GM23338 (cell line): ENCODE measurements at places on chromosomes 4 and X.

GRCh38 chr4:15906020-15906443, 32.5 kb downstream of the FGFBP1 start:
- peak; percentile 75 for DNase-seq

DNA sequence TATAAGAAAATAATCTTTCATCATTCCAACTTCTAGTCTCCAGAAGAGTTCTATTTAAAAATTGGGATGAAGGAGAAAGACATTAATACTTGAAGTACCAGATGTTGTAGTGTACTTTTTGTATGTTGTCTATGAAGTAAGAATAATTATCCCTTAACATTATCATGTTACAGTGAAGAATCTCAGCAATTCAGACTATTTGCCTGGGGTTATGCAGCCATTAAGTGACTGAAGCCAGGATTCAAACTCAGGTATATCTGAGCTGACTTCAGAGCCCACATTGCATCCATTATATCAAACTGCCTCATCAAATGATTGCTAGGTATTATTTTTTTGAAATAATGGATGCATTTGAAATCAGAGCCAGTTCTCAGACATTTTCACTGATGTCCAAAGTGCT, 76.1 kb upstream of the FHDC1 start:
- peak; percentile 70 for DNase-seq

- no peak for DNase-seq
These were observed 27.0 kb upstream of the ZNF280C start for GRCh38 chrX:130295519-130296296.

- DNase-seq, result no peak
These were observed 83.1 kb downstream of the DLG3 start for GRCh38 chrX:70527610-70528345.

DNA sequence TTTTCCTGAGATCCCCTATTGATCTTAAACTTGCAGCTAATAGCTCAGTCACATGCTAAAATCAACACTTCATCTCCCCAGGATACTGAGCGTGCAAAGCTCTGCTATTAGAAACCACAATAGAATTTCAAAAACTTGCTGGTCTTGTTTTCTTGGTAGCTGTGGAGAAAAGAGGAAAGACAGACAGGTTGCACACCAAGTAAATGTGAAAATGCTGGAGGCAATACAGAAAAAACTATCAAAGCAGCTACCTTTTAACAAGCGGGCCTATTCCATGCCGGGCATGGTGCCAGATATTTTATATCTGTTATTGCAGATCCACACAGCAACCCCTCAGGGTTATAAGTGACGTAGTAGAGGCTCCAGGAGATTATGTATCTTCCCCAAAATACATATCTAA, 171.9 kb downstream of the DCTD start:
- no peak for DNase-seq

DNA sequence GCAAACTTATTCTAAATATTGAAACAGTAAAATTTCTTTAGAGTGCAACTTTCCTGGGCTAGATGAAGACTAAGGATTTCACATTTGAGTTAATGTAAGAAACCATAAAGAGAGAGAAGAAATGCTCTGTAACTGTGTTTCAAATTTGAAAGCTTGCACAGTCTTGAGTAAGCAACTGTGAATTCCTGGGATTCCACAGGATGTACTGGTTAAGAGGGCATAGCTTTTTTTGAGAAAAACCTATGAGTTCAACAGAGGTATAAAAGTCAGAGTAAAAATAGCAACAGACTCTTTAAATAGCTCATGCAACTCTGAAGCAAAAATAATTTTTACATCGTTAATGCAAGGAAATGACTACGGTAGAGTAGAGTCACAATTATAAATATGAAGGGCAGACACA, 25.5 kb downstream of the ZNF330 start:
- DNase-seq, result no peak

- no peak for DNase-seq
These were observed 426.2 kb downstream of the PCDH7 start for GRCh38 chr4:31146366-31146765.

GRCh38 chr4:153507310-153508073, 41.3 kb downstream of the TMEM131L start:
- DNase-seq, result no peak

- peak; percentile 73 for DNase-seq
These were observed 10.2 kb downstream of the ADGRL3 start for GRCh38 chr4:61210186-61210939.

GRCh38 chr4:26384380-26385057, 63.7 kb downstream of the RBPJ start:
- DNase-seq, result peak; percentile 47

DNA sequence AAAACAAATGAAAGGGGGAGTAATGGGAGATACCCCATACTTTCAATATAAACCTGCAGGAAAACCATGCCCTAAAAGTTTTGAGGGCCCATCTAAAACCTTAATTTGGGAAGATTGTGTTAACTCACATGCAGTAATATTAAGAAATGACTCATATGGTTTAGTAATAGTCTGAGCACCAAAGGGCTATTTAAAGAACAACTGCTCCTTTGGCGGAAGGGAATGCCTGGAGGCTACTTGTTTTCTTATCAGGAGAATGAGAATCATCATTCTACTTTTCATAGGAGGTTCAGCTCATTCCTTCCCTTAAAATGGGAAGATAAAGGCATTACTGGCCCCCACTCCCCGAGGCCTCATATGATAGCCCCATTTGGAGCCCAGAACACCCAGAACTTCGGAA, 47.6 kb downstream of the SPIN3 start:
- DNase-seq, result no peak

DNA sequence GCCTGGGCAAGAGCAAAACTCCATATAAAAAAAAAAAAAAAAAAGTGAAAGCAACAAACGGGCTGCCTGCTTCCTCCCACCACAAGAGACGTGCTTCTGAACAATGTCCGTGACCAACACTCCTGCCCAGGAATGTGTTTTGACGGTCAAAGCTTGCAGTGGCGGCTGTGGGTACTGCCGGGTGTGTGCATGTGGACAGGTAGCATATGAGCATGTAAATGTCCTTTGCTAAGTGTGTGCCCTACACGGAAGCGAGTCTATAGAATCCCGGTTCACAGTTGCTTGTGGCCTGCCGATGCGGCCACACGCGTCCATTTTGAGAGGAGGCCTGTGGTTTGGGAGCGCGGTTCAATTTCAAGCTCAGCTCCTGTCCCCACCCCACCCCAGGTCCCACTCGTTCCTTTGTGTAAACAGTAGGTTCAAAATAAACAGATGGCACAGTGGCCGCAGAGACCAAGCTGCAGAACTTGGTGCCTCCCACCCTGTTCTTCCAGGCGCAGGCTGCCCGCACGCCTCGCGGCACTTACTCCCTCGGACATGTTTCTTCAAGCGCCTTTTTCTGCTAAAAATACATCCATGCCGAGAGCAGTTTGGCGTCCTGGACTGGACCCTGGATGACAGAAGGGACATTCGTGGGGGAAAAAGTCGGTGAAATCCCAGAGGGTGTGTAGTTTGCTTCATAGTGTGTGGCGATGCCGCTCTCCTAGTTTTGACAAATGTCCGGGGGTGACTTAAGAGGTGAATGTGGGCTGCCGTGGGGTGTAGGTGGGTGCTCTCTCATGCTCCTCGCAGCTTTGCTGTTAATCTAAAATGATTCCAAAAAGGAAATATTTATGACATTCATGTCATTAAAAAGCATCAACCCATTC, 11.5 kb upstream of the NKX1-1 start:
- no peak for DNase-seq

DNA sequence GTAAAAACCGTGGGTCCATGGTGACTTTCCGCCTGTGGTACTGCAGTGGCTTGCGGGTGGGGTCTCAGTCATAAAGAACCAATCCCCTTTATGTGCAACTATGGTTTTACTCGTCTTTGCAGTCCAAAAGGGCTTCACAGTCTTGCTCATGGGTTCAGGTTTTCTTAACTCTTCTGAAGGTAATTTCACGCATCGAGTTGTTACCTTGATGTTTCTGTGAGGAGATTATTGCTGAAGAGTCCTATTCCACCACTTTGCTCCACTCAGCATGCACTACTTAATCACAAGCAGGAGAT, 41.5 kb downstream of the F8 start:
- DNase-seq, result no peak

DNA sequence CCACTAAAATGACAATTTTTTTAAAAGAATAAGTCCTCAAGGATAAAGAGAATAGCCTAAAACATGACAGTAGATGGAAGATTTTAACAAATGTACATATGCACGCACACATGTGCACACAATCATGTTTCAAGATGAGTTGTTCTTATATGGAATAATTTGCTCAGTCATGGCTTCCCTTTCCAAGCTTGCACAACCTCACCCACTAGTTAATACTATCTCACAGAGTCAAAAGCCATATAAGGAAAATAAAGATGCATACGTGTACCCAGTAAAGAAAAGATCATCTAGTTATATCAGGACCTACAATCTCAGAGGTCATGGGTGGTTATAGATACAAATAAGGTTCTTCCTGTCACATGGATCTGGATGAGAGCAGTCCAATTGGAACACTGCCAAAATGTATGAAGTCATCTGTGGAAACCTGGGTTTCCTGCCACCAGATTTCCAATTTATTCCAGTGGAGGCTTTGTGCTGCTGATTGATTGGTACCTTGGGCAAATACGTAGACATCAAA, 56.1 kb downstream of the FAM13A start:
- DNase-seq, result no peak

GRCh38 chr4:102878901-102879300, 10.1 kb downstream of the CISD2 start:
- no peak for DNase-seq

- DNase-seq, result peak; percentile 79
These were observed at the start of gene CPEB2 for GRCh38 chr4:15001869-15002658. TSS of gene CPEB2 (plus strand) at chr4:15002481. CDS start at chr4:15002674, 193 bp downstream.

GRCh38 chrX:134738445-134738844, 80.2 kb upstream of the PLAC1 start:
- no peak for DNase-seq

GRCh38 chr4:8643441-8643840, 50.9 kb downstream of the CPZ start:
- no peak for DNase-seq

DNA sequence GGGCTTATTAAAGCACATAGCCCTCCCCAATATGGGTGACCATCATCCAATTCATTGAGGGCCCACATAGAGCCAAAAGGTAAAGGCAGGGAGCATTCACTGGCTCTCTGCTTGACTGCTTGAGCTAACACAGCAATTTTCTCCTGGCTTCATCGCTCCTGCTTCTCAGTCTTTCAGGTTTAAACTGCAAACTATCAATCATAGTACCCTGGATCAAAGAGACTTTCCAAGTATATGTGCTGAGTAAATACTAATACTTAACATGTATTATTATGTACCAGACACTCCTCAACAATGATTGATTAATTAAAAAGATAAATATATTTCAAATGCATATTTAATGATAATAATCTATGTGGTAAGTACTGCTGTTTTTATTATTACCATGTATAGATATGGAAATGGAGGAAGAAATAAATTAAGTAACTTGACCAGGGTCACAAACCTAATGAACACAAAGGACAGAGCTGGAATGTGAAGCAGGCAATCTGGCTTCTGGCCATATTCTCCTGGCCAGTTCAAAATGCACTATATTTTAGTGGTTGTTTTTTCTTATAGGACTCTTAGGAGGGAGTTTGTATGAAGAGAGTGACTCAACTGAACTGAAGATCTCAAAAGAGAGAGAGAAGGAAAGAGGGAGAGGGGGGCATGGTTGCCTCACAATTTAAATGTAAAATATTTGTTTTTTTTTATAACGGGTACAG, 1197.3 kb downstream of the TECRL start:
- no peak for DNase-seq

DNA sequence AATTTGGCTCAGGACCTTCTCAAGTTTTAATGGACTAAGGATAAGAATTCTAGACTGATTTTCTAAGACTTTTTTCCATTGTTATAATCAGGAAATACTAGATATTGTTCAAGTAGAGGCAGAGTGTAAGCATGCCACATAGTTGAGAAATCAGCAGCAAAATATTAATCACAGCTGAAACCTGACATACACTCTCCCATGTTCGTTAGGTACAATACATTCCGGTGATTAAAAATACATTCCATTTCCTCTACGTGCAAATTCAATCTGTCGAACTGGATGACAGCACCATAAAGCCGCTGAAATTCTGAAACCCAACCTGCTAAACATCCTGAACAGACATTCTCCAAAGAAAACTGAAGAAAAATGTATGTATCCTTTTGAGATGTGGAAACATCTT, 587.6 kb upstream of the DIPK2B start:
- DNase-seq, result no peak

DNA sequence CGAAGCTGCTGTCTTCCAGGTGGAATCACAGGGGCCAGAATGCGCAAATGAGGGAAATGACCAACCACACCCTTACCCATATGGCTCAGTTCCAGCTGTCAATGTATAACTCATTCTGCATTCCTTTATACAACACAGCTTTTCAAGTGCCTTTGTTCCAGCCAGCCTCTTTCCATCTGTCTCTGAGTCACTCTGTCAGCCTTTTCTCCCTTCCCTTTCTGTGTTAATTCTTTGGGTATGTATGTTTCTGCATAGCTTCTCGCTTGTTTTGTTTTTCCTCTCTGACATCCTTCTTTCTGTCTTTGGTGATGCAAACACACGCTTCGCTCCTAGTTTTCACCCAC, 54.5 kb downstream of the RS1 start:
- no peak for DNase-seq

DNA sequence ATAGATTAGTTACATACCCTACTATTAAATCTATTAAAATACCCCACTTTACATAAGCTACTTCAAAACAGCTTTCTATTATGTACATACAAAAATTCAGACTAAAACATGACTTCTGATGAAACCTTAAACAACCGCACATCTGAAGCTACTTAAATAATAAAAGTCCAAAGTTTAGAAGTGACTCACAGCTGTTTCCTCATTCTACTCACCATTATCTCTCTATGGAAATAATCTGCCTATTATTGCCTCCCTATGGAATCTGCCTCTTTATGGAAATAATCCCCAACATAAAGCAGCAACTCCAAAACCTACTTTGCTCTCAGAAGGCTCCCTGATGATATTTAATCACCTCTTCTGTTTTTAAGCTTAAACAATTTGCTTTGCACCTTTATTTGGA, 15.7 kb upstream of the BANK1 start:
- no peak for DNase-seq

DNA sequence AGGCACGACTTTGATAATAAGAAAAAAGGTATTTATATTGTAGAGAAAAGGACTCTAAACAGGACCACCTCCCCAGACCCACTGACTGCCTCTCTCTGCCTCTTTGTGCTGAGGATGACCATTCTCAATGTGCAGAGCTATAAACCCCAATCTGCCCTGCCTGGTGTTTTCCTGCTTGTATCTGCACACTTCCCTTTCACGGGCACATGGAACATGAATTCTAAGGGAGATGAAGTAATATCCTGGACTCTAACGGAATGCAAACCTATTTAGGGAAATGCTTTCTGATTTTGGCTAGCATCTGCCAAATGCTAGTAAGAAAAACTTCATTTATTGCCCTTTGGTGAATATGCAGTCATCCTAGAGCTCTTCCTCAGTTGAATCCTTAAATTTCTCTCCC, 2.4 kb downstream of the DIPK2B start:
- DNase-seq, result no peak

DNA sequence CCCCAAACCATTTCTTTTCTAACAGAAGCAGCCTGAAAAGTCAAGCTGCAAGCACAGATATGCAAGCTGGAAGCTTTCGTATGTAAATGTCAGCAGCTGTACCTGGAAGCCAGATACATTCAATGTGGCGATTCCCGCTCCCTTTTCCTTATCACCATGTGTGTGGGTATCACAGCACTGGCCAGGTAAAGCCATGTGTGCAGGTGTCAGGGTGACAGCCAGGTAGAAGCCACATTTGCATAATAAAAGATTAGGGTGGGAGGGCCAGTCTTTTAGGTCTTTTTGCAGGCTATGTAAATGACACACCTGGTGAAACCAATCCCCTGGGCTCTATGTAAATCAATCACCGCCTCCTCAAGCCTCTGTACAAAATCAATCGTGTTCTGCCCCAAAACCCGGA, 50.1 kb downstream of the RXFP1 start:
- peak; percentile 87 for DNase-seq

- DNase-seq, result peak; percentile 81
These were observed 646 bp upstream of the FAM3A start for GRCh38 chrX:154516656-154517100.
